NCI-H187 (cell line): ENCODE measurements at places on chromosomes 3 and 15.

- no peak for DNase-seq
Measured at GRCh38 chr3:116920826-116921610, 211.4 kb downstream of the TUSC7 start.

- no peak for DNase-seq
Measured at GRCh38 chr3:124137216-124137615, 145.3 kb upstream of the ROPN1 start.

DNA sequence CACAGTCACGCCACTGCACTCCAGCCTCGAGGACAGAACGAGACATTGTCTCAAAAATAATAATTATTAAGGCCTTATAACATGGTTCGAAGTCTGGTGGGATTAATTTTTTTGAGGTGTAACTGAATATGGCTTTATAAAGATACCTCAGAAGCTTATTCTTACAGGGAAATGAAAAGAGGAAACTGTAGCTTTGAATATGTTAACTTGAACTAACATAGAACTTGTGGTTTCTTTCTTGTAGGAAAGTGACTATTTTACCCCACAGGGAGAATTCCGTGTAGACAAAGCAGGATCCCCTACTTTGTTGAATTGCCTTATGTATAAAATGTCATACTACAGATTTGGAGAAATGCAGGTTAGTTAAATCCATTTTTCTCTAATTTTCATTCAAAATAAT is 96.3 kb downstream of the STT3B start:
- DNase-seq = no peak

DNA sequence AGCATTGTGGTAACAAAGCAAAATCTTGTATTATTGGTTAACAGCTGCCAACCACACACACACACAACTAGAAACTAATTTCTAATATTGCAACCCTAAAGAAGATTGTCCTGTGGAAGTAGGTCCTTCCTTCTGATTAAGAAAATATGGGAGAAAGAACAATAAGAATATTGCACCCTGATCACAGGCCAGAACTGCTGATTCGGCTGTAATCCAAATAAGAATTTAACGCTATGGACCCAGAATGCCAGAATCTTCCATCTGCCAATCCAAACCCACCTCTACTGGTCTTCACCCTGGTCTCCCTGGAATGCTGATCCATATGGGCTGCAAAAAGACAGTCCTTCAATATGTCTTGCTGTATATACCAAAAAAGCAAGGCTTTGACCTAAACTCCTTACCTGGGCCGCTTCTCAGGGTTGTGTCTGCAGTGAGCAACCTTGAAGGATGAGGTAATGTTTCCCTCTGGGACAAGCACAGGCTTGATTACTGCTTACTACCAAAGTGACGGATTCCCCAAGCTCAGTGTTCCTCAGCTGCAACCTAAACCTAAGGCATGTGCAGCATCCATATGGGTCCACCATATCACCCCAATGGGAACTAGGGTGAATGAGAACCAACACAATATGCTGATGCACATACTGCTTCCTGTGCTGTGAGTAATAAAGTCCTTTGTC is 8.0 kb downstream of the CCDC14 start:
- DNase-seq = no peak

- no peak for DNase-seq
Measured at GRCh38 chr3:173199568-173199967, 58.5 kb upstream of the SPATA16 start.

- no peak for DNase-seq
Measured at GRCh38 chr15:82393671-82394070, 35.9 kb upstream of the GOLGA6L9 start.

- DNase-seq = no peak
Measured at GRCh38 chr3:67614195-67614594, 40.2 kb downstream of the SUCLG2 start.

- no peak for DNase-seq
Measured at GRCh38 chr3:112498914-112499711, at the start of gene BTLA. TSS of gene BTLA (minus strand) at chr3:112499472. CDS start at chr3:112499358, 114 bp downstream.

DNA sequence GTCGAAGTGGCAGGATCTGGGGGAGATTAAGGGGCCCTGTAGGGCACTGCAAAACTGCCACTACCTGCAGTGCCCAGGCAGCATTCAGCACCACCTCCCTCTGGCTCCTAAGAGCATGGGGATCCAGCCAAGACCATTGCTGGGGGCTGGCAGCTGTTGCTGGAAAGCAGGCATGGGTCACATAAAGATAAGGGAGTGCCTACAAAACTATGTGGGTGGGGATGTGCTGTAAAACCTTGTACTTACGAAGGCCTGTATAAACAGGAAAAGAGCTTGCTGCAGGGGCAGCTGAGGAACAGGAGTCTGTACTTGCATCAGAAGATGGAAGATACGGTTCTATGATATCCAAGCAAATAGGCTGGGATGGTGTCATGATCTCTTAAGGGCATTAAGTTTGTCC is 27.1 kb downstream of the IL20RB start:
- no peak for DNase-seq

- no peak for DNase-seq
Measured at GRCh38 chr3:127590282-127590592, 296 bp downstream of the TPRA1 start.
